ENCODE measurements at places on chromosomes 2 and 18.

DNA sequence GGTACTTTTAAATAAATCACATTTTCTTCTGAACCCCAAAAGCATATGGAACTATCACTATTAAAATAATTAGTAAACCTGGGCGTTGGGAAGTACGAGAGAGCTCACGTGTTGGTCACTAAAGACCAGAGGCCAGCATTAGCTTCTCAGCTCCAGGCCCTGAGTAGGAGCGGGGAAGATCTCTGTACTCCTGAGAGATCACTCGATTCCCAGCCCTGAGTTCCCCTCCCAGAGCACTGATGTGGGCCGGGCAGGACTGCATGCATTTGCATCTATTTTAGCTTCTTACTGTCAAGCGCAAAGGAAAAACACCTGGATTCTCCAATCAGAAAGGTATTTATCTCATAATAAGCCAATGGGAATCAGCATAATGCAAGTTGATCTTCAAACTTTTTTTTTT is 6.2 kb downstream of the PXDN start:
- no peak for DNase-seq

DNA sequence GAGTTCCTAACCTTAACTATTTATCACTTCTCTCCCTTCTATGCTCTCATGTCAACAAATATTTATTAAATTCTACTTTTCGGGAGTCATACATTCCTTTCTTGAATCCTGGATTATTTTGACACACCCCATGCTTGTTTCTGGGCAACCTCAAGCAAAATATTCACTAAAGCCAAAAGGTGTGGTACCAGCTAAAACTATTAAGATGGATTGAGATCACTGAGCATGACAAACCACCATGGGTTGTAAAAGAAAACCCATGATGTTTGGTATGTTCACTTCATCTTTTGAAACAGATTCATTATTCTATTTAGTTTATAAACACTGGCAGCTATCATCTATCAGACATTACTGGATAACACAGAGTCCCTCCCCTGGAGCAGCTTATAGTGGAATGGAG is 32.5 kb downstream of the DPP4 start:
- no peak for DNase-seq

DNA sequence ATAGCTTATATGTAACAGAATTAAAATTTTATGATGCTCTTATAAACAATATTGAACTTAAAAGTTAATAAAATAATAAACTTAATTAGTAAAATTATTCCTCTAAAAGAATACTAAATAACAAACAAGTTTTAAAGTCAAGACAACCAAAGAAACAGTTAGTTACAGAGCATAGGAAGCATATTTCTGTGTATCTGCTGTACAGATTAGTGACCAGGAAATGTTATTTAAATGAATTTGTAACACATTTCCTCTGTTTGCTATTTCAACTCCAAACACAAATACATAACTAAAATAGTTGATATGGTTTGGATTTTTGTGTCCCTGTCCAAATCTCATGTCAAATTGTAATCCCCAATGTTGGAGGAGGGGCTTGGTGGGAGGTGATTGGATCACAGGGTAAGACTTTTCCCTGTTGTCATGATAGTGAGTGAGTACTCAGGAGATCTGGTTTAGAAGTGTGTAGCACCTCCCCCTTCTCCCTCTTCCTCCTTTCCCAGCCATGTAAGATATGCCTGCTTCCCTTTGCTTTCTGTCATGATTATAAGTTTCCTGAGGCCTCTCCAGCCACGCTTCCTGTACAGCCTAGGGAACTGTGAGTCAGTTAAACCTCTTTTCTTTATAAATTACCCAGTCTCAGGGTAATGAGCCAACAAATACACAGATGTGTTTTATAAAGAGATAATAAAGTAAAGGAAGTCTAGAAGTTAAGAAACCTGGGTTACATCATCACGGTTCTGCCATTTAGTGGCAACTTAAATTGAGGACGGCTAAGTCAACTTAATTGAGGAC is 51.8 kb downstream of the ROCK2 start:
- DNase-seq: no peak

DNA sequence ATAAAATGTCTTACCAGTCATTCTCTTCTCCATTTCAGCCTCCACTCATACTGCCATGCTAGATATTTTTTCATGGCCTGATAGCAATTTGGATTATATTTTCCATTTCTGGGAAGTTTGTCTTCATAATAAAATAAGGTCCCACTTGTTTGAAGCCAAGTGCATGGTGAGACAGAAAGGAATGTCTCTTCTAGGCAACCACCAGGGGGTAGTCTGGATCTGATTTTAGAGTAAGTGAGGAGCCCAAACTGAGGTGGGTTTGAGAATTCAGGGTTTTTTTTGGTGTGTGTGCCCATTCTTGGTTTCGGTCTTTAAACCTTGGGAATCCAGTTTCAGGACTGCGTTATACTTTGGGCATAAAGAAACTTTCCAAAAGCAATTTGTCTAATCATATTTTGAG is 315.5 kb downstream of the RPRM start:
- DNase-seq: no peak

DNA sequence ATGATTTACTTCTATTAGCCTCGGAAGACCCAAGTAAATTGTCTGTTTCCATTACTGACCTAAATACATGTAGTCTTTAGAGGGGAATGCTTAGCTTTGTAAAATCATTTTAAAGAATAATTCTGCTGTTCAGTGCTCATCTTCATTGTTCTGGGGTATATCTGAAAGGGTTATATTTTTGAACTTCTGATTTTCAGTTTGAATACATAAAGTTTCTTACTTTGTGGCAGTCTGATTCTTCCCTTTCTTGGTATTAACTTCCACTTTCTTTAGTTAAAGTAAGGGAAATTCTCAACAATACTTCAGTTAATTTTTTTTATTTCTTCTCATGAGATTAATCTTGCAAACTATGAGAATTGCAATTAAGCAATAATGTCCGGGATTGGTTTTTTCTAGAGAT is 148.4 kb downstream of the DOCK10 start:
- DNase-seq: no peak

- no peak for DNase-seq
These were observed 18.6 kb downstream of the COLEC11 start for GRCh38 chr2:3613524-3613905.

DNA sequence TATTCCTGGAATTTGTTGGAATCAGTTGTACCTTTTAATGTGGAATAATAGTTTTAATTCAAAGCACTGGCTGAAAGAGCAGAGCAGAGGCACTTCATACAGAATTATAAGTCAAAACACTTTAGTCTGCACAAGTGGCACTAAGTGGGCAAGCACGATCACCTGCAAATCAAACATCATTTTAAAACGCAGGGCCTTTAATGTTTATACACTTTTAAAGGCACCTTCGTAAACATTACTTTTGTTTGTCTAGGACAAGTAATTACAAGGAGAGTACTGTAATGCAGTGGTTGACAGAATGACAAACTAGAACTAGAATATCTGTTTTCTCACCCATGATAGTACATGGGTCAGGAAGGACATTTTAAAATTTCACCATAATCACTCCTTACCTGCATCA is 36.4 kb downstream of the LANCL1 start:
- DNase-seq: no peak

DNA sequence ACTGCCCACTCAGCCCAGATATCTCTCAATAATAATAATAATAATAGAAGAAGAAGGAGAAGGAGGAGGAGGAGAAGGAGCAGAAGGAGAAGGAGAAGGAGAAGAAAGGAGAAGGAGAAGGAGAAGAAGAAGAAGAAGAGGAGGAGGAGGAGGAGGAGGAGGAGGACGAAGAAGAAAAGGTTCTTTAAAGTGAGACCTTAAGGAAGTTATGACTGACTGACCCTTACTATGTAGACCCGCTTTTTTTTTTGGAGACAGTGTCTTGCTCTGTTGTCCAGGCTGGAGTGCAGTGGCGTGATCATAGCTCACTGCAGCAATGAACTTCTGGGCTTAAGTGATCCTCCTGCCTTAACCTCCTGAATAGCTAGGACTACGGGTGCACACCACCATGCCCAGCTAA is 88.9 kb upstream of the RFX8 start:
- DNase-seq: no peak

GRCh38 chr18:23440131-23440530 is 13.0 kb upstream of the RIOK3 start:
- no peak for DNase-seq

- no peak for DNase-seq
These were observed 52.7 kb downstream of the CMPK2 start for GRCh38 chr2:6812857-6813530.

DNA sequence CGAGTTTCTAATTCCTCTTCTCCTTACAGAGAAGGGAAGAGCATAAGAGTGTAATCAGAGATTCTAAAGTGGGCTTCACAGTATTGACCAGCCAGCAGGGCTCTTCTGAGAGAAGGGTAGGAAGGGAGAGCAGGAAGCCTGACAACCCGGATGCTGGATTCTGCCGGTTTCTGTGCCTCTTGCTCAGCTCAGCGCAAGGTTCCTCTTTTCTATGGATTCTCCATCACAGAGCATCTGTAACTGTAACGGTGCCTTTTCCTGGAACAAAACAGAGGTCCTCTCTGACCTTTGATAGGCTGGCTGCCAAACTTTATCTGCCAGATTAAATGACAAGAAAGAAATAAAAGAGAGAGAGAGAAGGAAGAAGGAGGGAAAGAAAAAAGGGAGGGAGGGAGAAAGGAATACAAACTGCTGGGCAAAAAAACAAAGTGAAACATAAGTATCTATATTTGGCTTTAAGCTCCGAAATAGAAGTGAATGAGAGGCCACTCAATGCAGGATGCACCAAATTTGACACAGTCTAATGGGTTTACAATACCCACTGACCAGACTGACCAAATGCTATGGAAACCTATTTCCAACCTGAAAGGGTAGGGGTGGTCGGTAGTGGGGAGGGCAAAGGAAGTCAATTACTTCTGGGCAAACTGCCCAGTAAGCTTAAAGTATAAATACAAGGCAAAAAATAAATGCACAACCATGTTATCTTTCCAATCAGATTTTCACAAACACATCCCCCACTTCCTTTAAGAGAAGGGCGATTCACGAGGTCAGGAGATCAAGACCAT is 59.2 kb downstream of the PIEZO2 start:
- DNase-seq: no peak

GRCh38 chr2:144161061-144161460 is 358.9 kb downstream of the ZEB2 start:
- DNase-seq: no peak

DNA sequence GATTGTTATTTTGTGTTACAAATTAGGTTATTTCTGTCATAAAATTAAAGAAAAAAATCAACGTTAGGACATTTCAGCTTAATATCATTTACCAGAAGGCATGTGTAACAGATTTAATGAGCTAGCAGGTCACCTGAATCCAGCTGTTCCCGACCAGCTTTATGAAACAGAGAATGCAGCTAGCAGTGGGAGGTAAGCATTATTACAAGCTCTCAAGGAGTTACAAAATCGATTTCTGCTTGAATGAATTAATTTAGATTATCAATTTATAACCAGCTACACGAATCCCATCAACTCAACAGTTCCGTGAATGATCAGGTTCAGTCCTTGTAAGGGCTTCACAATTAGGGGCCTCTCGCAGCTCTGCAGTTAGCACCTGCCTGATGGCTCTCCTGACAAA is 211.9 kb downstream of the PTGR3 start:
- no peak for DNase-seq

DNA sequence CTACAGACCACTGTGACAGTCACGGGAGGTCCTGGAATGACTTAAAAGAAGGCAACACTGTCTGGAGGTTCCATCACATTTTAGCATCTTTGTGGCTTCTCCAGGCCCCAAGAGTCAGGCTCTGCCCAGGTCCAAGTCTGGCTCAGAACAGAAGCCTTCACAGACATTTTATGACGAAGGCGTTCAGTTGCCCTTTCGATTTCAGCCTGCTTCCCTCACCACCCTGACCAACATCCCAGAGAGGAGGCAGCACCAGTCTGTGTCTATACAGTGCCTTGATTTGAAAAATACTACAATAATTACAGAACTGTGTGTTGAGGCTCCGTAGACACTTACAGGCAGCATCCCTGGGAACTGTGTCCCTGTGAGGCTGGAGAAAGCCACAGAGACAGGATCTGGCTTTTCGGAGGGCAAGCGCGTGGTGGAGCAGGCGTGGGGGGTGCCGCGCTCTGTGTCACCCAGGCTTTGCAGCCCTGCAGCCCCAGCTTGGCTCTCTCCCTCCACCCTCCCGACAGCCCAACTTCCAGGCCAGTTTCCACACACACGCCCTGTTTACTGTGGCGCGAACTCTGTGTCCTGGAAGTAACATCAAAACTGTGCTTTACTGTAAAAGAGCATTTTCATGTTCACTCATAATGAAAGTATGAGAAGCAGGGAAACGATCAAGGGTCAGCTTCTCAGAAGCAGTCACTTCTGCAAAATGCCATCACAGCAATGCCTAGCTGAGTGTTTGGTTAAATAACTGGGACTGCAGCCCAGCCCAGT is 153.5 kb upstream of the ALKAL2 start:
- DNase-seq: no peak

DNA sequence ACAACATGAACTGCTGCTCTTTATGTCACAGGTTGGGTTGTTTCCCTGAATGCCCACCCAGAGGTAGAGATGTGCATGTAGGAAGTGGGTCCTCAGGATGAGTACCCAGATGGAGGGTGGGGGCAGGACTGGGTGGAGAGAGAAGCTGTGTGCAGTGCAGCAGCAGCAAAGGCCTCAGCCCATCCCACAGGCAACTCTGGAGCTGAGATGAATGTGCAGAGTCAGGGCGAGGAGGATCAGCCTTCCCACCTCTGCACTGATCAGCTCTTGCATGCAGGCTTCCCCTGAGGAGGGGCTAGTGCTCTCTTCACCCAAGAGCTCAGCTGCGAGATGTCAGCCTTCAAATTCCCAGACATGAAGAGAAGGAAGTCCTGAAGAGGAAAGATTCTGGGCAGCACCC is 326.2 kb upstream of the RAB6C start:
- no peak for DNase-seq

DNA sequence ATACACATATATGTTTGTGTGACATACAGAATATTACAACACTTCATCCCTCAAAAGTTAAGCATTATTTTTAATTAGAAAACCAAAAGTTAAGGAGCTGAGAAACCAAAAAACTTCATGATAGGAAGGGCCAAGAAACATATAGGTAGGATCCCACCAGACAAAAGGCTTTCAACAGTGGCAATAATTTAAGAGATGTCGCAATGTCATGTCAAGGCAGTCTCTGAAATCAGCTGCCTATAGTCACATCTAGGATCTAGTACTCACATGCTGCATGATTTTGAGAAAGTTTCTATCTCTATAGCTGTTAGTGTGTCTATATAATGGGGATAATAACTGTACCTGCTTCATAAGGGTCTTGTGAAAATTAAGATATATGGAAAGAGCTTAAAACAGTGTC is 72.7 kb downstream of the SPIRE1 start:
- DNase-seq: no peak

GRCh38 chr2:111898703-111899514 is 502 bp downstream of the MERTK start:
- no peak for DNase-seq

- DNase-seq: no peak
These were observed 69.2 kb downstream of the TNS1 start for GRCh38 chr2:217933617-217933993.

Data from effector CD4-positive, alpha-beta T cell (primary cell).